Cortex of kidney (tissue), 1 donor: ENCODE measurements at places on chromosomes 3 and 15.

- no peak for DNase-seq
Measured at GRCh38 chr3:156705761-156706616, 31.6 kb downstream of the TIPARP start.

DNA sequence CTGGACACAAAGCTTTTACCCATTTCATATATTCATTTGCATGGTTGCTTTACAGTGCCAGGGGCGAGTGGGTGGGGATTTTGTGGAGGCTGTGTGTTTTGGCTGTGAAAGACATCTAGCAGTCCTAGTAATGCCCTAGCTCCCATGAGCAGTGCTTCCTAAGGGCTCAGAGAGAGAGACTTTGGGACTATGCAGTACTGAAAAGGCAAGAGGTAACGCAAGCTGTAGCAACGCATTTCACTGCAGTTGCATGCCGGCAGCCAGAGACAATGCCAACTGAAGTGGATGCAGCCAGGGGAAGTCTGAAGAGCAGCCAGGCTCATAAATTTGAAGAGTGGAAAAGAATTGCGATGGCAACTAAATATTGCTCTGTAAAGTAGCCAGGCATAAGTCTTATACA lies 27.4 kb upstream of the ATP10A start:
- no peak for DNase-seq

- DNase-seq, result no peak
Measured at GRCh38 chr15:37586976-37587375, 347.5 kb upstream of the TMCO5A start.

DNA sequence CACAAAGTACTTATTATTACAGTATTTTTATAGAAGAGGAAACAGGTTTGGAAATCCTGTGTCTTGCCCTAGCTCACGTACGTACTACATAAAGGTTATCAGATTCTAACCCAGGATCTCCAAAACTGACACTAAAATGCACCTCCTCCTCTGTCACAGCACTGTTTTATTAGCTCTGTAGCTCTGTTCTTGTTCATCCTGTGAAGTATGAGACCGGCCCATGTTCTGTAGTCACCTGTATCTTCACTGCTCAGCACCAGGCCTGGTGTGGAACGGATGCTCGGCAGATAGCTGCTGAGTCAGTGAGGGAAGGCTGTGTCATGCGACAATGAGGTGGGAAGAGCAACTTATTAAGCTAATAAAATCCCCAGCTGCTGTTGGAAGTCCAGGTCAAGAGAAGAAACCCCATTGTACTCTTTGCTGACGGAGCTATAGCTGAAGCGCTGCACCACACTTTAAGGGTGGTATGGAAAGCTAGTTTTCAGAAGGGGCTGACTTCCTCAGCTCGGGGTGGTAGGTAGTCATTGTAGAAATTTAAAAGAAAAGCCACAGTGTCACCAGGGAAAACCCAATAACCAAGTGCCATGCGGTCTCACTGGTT lies 22.8 kb downstream of the BCL2A1 start:
- no peak for DNase-seq

- no peak for DNase-seq
Measured at GRCh38 chr3:350871-351371, 154.4 kb downstream of the CHL1 start.

- DNase-seq, result no peak
Measured at GRCh38 chr15:29675791-29676301, 146.4 kb downstream of the TJP1 start.

DNA sequence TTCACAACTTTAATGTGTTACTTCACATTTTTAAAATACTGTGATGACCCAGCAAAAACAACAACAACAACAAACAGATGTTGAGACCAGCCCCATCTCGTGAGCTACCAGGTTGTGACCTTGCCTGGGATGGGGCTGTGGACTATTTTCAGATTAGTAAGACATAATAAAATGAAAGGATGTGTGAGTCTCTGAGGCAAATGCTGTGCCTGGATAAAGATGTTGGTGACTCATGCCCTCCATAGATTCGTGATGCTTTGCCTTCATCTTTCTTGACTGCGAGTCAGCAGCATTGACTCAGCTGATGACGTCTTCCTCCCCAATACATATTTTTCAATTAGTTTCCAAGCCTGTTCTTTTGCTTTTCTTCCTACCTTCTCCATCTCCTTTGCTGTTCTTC lies 453.0 kb upstream of the CFAP20DC start:
- no peak for DNase-seq

DNA sequence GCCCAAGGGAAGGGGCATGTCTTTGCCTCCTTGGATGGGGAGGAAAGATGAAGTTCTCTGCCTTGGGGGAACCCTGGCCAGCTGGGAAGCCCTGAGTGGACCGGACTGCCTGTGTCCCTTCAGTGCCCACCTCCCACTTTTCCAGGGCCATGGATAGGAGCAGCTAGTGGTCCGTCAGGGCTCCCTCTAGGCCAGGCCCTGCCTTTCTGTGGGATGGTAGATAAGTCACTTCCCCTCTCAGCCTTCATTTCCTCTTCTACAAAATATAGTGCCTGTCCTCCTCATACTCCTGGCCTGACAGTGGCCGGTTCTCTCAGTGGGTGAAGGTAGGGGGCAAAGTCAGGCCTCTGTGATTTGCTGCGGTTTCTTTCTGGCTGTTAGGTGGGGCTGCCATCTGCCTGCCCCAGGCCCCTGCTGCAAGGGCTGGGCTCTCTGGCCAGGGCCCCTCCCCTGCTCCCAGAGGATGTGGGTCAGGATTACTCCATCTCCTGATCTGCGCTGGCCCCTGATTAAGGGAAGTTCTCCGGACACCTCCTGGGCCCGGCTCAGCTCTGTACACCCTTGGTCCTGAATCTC lies 1.4 kb downstream of the PLEKHO2 start:
- no peak for DNase-seq

GRCh38 chr3:51371943-51372557 lies 13.0 kb upstream of the MANF start:
- no peak for DNase-seq

GRCh38 chr15:100241572-100242482 lies 99.9 kb downstream of the ADAMTS17 start:
- DNase-seq, result no peak

DNA sequence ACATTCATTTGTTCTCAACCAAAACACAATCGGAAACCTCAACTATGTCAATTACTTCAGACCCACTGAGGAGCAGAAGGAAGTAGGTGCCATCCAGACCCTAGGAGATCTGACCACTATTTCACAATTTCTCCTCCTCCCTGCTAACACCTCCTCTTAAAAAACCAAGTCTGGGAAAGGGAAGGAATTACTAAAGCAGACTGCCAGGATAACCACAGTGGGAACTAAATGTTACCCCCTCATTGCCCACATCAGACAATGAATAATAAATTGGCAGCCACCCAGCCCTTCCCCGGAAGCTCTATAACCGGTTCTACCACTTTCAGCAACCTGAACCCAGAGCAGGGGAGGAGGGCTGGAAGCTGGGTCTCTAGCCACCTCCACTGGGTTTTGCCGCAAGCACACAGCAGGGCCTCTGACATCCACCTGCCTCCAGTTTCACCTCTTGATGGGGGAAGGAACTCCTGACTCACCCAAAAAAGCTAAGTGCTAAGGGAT lies 17.6 kb downstream of the C15orf62 start:
- DNase-seq, result no peak

DNA sequence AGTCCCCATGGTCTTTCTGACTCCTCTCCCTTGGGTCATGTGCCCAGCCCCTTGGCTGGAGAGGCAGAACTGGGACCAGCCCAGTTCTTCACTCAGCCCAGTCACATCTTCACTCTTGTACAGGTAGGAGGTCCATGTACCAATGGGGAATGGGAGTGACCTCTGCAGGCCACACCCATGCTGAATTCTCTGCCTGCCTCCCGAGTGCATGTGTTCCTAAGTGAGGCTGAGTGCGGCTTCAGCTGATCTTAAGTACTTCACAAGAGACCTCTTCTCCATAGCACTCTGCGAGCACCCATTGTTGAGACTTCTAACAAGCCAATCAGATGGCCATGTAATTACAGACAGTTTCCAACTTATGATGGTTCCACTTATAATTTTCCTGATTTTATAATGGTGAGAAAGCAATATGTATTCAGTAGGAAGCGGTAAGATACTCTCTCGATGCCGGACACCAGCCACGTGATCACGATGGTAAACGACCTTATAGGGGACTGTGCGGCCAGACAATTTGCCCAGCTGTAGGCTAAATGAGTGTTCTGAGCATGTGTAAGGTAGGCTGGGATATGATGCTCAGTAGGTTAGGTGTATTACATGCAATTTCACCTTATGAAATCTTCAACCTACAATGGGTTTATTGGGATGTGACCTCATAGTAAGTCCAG lies 112.1 kb downstream of the KLF13 start:
- no peak for DNase-seq

DNA sequence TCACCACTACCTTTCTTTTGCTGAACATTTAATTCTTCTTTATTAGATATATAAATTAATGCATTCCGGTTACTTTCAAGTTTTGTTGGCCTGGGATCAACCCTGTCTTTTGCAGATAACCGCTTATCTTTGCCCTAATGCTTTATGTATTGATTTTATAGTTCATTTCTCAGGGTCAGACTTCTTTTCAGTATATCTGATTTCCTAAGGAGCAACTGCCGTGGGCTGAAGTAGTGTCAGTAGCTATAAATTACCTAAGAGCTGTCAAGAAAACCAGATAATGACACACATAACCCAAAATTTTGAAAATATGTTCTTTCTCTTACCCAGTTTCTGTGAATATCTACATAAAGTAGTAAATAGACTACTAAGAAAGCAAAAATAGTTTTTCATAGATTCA lies 38.0 kb downstream of the COL6A5 start:
- DNase-seq, result no peak

DNA sequence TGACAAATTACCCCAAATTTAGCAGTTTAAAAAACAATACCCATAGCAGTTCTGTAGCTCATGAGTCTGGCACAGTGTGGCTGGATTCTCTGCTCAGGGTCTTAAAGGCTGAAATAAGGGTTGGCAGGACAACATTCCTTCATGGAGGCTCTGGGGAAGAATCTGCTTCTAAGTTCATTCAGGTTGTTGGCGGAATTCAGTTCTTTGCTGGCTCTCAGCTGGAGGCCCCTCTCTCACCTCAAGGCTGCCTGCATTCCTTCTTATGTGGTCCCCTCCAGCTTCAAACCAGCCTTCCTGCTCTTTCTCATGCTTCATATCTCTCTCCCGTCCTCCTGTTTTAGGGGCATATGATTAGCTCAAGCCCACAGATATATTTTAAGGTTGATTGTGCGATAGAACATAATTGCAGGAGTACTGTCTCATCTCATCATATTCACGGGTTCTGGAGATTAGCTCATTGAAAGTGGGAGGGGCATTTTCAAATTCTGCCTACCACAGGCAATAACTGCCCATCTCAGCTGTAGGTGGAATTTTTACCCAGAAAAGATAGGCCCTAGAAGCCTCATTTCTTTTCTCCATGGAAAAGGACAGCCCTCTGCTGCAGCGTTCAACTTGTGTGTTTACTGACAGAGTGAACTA lies 5.6 kb upstream of the ZBTB47 start:
- no peak for DNase-seq

DNA sequence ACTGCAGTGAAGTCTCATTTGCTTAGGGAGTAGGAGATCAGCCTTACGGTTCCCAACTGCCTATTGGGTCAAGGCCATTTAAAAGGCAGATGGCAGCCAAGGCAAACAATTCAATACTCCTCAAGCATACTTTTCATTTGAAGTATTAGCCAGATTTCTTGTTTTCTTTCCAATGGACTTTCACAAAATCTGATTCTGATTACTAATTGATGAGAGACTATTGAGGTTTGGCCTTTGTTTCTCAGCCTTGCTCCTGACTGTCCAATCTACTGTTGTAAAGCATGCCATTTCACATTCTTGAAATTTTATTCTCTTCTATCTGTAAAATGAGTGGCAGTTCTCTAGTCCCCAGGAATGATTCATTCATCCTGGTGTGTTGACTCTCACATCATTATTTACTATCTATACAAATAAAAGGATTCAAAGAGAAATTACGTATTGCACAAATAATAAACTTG lies 166.2 kb upstream of the TGFBR2 start:
- no peak for DNase-seq

DNA sequence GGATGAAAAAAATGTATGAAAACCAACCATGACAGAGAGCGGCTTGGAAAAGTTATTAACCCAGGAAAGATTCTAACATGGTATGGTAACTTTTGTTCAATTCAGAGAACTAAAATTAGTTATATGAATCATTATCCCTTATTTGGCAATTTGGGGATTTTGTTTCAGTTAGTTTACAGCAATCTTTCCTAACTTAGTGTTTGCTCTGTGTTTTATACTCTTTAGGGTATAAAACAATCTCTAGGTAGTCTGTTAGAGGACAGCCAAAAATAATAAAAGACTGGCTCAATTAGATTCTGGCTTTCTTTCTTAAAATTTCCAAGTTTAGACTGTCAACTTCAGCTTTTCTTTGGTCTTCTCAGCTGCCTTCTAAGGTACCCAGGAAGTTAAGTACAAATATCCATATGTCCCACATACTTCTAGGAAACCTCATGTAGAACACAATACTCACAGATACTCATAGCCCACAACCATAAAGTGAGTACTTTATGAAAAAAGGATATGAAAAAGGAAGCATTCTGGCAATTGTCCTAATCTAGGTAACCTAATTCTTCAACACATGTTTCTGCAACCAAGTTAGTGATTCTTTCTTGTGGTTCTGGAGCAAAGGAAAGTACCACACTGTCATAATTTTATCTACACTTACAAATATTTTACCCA lies 849.3 kb downstream of the ROBO1 start:
- no peak for DNase-seq

DNA sequence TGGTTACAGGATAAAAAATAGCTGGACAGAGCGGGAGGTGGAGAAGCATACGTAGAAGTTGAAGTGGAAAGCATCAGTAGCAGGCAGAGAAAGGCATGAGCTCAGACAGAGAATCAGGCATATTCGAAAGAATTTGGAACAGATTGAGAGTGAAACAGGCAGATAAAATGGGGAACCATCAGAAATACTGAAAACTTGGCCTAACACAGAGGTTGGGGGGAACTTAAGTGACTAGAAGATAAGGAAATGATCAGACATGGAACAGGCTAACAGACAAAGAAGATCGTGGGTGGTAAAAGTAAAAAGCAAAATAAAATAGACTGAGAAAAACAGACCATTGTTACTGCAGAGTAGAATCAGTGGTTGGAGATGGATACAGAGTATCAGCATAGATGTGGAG lies 32.9 kb downstream of the GTF2E1 start:
- DNase-seq, result no peak

DNA sequence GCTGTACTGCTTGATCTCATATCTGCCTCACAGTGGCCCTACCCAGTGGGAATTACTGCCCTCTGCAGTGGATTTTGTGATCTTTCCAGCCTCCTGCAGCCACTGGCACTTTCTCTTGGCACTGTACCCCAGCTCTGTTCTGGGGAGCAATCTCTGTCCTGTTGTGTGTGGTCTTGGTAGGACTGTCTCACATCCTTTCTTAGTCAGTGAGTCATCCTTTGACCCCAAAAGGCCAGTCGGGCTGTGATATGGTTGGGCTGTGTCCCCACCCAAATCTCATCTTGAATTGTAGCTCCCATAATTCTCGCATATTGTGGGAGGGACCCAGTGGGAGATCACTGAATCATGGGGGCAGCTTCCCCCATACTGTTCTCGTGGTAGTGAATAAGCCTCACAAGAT lies 133.3 kb upstream of the TPM1 start:
- DNase-seq, result no peak
